ENCODE measurements at places on chromosomes 6 and 20. TPM values are rescaled to one million over a fixed set of nuclear protein-coding genes. Genes with fewer than 3 reads are reported as not detected.

- DNase-seq, result no peak
These were observed 211.9 kb downstream of the OR2B2 start for GRCh38 chr6:27700337-27700736.

- DNase-seq, result peak; percentile 39
These were observed 138.1 kb upstream of the MARCKS start for GRCh38 chr6:113719064-113719463.

Gene RIPPLY2
- total RNA-seq, result 0.22 TPM

GRCh38 chr6:136127873-136128272 is 122.2 kb downstream of the MTFR2 start:
- no peak for DNase-seq

Gene TMEM74B
- 2.2 TPM for total RNA-seq

GRCh38 chr20:57664476-57664875 is 44.2 kb upstream of the ZBP1 start:
- peak; percentile 6 for DNase-seq

GRCh38 chr6:21791581-21791980 is 198.0 kb downstream of the SOX4 start:
- no peak for DNase-seq

DNA sequence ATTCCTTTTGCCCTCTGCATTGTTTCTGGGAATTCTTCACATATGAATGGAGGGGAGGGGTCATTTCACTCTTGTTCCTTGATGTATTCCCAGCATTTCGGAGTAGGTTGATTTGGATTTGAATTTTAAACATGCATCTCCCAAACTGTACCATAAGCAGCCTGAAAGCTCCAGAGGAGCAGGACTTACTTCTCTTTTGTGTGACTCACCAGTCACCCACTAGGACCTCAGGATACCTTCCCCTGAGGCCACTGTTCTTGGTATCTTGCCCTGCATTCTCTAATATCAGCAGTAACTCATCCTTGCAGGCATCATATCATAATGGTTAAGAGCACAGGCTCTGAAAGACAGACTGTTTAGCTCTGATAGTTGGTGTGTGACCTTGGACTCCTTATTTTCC is 703 bp downstream of the MRPL2 start:
- DNase-seq, result no peak

GRCh38 chr6:4864519-4864918 is 88.3 kb downstream of the CDYL start:
- no peak for DNase-seq

GRCh38 chr6:107533415-107534059 is 43.6 kb downstream of the SOBP start:
- no peak for DNase-seq

Gene HDAC2
- 59.9 TPM for total RNA-seq

- no peak for DNase-seq
These were observed 12.8 kb downstream of the RGS17 start for GRCh38 chr6:153117986-153118879.

Gene MAP7
- 82.7 TPM for total RNA-seq

Gene ZSCAN12
- total RNA-seq, result 5.1 TPM

Gene GRM4
- total RNA-seq, result not detected

- DNase-seq, result peak; percentile 30
These were observed 2.8 kb downstream of the SIRPA start for GRCh38 chr20:1897965-1898464.

DNA sequence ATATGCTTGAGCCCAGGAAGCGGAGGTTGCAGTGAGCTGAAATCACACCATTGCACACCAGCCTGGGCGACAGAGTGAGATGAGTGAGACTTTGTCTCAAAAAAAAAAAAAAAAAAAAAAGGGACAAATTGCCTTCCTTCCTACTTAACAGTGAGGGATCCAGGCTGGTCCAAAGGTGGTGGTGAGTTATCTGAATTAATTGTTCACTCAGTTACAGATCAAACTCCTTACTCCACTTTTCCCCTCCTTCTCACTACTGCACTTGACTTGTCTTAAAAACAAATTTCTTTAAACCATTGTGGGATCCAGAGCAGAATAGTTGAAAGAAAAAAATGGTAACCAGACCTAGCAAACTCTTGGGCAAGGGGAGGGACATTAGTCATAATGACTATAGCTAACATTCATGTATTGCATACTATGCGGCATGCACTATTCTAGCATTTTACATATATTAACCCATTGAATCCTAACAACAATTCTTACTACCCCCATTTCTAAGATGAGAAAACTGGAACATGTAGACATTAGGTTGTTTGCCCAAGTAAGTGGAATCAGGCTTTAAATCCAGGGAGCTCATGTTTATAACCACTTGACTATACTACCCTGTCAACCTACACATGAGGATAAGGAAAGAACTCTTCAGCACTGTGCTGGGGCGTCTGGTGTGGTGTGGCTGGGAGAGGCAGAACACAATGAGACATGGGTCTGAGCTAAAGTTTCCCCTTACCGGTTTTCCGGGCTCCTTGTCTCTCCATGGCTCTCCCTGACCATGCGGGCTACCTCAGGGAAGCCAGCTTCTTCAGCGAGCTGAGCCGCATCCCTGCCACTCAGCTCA is 1.5 kb downstream of the GPANK1 start:
- no peak for DNase-seq

DNA sequence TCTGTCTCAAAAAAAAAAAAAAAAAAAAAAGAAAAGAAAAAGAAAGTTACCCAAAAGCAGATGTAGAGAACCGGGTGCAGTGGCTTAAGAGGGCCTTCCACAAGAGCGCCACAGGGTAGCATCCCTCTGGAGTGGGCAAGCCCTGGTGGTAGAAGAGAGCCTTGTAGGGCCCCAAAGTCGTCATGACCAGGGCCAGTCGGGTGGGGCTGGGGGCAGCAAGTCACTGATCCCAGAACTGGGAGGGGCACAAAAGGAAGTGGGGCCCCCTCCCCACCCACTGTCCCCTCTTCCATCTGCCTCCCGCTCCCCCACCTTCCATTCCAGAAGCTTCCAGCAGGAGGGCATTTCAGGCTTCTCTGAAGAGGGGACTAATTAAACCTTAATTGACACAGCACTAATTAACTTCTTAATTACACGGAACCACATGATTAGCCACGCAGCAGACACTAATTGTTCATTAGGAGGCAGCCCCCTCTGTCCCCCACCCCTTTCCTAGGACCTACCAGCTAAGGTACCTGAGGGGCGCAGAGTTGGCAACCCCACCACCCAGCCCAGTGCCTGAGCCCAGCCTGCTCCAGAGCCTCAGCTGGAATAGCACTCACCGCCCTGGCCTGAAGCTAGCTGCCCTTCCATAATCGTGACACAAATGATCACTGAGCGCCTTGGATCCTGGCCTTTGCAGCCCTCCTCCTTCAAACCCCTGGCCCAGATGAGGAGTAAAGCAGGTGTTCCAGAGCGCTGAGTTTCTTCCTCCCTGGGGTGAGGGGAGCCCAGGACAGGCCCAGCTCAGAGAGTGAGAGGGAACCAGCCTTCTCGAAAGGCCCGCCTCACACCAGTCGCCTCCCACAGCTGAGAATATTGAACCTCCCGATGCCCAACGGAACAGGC is 34.8 kb downstream of the MDFI start:
- DNase-seq, result no peak

GRCh38 chr20:51140671-51141070 is 117.8 kb upstream of the KCNG1 start:
- DNase-seq, result no peak

Gene MRPL14
- 47.5 TPM for total RNA-seq

Gene PSORS1C1
- total RNA-seq, result 6.7 TPM

Gene LTB
- 3.0 TPM for total RNA-seq

DNA sequence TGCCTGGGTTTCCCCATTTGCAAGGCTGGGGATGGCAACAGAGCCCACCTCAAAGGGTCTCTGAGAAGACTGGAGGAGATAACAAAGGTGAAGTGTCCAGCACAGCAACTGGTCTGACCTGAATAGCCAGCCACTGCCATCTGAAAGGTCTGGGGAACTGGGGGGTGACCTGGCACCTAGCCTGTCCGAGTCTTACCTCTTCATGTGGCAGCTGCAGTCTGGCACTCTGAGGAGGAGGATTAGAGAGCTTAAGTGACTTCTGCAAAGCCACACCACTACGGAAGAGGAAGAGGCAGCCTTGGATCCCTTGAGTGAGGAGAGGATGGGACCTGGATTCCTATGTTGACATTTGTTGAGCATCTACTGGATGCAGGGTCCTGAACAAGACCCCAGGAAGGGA is 22.2 kb downstream of the C20orf203 start:
- no peak for DNase-seq

Gene RAD21L1
- total RNA-seq, result not detected

- peak; percentile 82 for DNase-seq
These were observed 3.3 kb downstream of the VEGFA start for GRCh38 chr6:43773050-43773979.

DNA sequence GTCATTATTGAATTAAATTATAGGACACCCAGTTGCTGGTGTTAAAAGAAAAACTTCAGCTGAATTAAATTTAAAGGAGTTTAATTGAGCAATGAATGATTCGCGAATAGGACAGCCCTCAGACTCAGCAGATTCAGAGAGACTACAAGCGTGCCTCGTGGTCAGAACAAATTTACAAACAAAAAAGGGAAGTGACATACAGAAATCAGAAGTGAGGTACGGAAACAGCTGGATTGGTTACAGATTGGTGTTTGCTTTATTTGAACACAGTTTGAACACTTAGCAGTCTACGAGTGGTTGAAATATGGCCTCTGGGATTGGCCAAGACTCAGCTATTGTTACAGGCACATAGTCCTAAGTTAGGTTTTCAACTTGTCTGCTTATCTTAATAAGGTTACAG is 25.8 kb upstream of the TNFRSF21 start:
- no peak for DNase-seq

GRCh38 chr6:13492357-13492756 is 5.0 kb upstream of the GFOD1 start:
- DNase-seq, result no peak

DNA sequence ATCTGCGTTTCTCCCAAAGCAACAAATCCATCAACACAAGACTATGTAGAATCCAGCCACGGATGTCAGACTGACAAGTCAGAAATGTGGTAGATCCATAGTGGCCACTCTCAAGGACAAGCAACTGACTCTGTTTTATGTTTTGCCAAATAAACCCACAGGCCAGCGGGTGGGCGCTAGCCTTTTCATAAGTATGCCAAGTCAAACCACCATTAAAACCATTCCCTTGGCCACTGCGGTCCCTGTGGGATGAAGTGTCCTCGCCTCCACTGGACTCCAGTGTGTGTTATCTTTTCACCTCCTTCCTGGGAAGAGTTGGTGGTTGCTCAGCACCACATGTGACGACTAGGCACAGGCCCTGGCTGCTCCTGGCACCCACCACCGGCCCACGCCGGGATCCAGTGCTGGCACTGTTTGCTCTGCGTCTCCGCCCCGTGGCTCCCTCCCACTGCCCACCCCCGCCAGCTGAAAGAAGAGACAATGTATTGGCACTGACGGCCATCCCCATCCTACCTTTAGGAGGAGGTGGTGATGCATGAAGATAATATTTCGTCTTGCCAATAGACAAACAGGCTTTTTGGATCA is 103.4 kb downstream of the FOXC1 start:
- no peak for DNase-seq

- DNase-seq, result no peak
These were observed 54.4 kb upstream of the RBM24 start for GRCh38 chr6:17226786-17227233.

GRCh38 chr6:57267586-57268293 is 45.6 kb upstream of the RAB23 start:
- peak; percentile 58 for DNase-seq

- DNase-seq, result no peak
These were observed 192.4 kb downstream of the ZFAND3 start for GRCh38 chr6:38011937-38012336.

- DNase-seq, result no peak
These were observed 22.5 kb downstream of the COL9A1 start for GRCh38 chr6:70280400-70280853.

DNA sequence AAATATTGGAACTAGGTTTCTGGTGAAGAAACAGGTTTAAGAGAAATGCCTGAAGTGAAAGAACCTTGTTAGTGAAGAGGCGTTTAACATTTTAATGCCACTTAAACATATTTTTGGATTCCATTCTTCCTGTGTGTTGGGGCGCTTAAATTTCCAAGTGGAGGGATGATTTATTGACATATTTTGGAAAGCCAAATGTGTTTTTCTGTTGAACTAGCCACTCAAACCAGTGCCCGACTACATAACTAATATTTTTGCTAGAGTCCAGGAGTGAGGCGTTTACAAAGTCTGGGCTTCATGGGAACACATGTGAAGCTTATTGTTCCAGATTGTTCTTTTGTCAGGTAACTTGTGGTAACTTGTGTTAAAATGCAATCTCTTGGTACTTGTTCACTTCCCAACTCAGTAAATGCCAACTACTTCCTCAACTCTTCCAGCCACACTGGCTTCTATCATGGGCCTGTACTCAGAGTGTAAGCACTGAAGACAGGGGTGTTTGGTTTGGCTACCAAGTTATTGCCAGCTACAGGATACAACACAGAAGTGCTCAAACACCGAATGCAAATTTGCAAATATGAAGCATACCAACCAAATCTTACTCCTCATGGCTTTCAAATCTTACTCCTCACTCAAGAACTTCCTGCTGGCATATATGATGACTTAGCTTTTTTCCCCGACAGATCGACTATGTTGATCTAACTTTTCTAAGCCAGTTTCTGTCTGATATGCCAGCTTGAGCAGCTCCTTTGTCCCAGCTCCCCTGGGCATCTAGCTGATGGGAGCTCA is 2.0 kb upstream of the ZNFX1 start:
- no peak for DNase-seq

DNA sequence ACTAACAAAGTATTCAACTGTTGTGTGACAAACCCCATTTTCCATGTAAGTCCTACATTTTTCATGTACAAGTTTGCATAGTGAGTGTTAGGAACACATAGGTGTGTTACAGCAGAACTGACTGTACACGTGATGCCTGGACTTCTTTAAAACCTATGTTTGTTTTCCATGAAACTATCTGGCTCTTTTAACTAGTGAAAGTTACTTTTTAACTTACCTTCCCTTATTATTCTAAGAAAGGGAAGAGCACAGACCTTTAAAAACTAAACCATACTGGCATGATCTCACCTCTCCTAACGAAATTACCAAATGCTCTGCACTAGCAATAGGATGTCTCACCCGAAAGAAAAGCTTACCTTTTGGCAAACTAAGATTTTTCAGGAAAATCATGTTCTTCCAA is 87.8 kb downstream of the CENPW start:
- no peak for DNase-seq

Gene TFAP2D
- not detected for total RNA-seq

DNA sequence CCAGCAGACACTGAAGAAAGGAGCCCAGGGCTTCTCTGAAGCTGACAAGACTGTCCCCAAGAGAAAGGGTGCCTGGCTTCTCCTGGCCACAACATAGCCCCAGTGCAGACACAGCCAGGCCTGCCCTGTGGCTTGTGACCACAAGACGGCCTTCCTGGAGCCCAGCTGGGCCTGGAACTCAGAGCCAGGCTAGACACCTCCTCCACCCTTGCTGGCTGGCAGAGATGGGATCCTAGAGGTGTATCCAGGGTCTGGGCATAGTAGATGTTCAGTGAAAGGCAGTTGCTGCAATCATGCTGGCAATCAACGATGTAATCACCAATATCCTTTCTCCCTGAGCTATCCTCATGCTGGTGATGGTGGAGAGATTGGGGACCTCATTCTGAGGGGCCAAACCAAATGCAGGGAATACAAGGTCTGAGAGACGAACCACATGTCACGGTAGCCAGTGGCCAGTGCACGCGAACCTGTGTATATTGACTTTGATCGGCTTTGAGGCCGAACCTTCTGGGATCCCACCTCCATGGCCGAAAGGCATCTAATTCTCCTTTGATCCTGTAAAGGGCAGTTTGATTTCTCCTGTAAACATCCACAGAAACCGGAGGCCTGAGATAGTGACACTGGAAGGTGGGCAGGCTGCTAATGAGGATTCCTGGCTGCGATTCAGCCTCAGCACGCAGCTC is 115.2 kb downstream of the PSMB1 start:
- DNase-seq, result no peak

Gene FAM83B
- 48.3 TPM for total RNA-seq

Gene TAF4
- total RNA-seq, result 28.2 TPM

Gene GJE1
- total RNA-seq, result not detected

All from left colon (tissue), 2 donors.